ENCODE measurements at places on chromosomes 6 and 20.

GRCh38 chr6:25669413-25669812 lies 17.4 kb downstream of the SCGN start:
- no peak for DNase-seq

- DNase-seq: no peak
Observed at GRCh38 chr20:45817376-45818194, 5.1 kb downstream of the UBE2C start.

GRCh38 chr6:139028658-139029469 lies at the start of gene ABRACL:
Gene ABRACL (plus strand): TSS chr6:139028745. CDS start chr6:139034161, 5,416 bp downstream.
- DNase-seq: peak; percentile 56

- DNase-seq: no peak
Observed at GRCh38 chr6:79377047-79377446, 142.6 kb upstream of the HMGN3 start.

- no peak for DNase-seq
Observed at GRCh38 chr6:68911811-68912210, 276.7 kb downstream of the ADGRB3 start.

DNA sequence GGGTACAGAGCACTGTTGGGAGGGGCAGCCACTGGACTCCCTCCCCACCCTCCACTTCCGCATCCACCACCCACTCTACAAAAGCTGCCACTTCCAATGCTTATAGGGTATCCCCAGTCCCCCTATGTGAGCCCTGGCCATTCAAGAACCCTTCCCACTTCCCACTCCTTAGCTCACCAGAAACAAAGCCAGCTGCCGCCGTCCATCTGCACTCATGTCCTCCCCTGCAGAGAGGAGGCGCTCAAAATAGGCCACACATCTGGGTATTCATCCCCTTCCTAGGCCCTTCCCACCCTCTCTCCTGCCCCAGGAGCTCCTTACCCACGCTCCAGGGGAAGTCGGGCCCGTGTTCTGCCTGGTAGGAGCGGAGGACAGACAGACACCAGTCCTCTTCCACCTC lies 6.5 kb upstream of the LY6G5C start:
- no peak for DNase-seq

DNA sequence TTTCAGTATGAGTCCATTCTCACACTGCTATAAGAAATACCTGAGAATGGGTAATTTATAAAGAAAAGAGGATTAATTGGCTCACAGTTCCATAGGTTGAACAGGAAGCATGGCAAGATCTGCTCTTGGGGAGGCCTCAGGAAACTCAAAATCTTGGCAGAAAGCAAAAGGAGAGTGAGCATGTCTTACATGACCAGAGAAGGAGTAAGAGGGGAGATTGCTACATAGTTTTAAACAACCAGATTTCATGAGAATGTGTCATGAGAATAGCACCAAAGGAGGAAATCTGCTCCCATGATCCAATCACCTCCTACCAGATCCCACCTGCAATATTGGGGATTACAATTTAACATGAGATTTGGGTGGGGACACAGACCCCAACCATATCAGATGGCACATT lies 672.4 kb downstream of the HTR1B start:
- no peak for DNase-seq

- DNase-seq: no peak
Observed at GRCh38 chr6:41408982-41409381, 73.6 kb downstream of the NCR2 start.

DNA sequence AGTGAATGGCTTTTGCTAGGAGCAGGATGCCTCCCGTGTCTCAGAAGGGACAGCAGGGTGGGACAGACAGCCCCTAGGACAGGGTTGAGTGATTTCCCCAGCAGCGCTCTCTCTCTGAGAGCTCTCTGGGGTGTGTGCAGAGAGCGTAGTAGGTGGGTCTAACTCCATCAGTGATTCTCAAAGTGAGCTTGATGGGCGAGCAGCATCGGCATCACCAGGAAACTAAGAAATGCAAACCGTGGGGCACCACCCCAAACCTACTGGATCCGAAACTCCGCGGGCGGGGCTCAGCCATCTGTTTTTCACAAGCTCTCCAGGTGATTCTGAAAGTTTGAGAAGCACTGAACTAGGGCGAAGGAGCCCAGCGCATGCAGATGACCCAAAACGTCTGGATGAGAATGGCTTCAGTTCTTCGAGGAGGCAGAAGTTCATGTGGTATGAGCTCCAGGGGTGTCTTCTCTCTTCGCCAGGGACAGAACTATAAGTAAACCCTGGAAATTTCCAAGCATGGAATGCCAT lies 119.6 kb upstream of the RNF24 start:
- DNase-seq: no peak

DNA sequence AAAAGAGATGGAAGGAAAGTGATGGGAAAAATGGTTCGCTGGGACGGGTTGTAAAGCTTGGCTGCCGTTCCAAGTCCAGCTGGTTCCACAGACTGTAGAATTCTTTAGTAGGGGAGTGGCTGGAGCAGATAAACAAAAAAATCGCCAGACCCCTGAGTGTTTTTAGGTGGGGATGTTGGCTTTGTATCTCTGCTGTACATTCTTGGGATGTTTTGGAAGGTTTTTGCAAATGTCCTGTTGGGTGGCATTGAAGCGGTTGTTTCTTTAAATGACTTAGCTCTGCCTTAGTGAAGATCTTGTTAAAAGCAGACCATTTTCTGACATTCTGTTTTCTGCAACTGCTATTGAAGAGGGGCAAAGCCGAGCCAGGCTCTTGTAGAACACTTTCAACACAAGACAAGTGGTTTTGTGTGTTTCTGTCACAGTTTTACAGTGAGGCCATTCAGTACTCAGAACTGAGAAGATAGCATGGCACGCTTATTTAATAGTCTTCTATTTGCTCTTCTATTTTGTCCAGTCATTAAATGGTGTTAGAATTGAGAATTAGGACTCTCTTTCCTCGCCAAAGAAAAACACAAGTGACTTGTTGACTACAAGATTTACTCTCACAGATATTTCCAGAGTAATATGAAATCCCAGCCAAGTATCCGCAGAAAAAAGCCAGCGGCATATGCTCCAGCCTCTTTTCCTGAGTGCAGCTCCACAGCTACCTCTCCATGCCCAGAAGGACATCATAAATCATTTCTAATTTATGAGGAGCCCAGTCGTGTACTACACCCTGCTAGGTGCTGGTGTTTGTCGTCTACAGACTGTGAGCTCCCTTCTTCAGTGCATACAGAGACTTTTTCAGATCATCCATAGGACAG lies 65.8 kb downstream of the PHACTR2 start:
- no peak for DNase-seq

GRCh38 chr6:129345890-129346289 lies 364.1 kb downstream of the ARHGAP18 start:
- no peak for DNase-seq

DNA sequence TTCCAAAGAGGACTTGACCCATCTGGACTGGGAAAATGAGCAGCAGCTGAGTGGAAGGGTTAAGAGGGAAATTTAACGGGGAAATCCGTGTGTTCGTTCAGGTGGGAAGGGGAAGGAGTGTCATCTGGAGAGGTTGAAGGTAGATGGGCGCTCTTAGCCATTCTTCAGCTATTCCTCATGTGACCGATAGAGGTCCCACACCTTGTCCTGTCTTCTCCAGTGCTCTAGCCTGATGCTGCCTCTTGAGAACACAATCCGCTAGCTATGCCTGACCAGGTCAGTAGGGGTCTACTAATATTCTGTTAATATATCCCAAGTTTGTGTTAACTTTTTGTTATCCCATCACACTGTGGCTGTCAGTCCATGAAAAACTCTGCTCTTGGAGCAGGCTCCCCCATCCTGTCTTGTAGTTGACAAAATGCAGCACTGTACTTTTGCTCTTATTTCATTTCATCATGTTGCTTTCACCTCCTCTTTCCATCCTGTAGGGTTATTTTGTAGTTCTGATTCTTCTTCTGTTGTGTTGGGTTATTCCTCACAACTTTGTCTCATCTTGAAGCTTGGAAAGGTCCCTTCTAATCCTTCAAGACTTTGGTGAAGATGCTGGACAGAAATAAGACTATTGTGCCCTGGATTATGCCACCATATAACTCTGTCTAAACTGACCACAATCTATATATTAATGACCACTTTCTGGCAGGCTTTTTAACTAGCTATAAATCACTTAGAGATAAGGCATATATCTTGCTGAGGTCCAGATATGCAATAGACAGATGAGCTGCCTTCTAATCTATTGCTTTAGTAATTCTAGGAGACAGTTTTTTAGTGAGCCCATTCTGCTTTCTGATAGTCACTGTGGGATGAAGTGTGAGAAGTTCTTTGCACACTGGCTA lies 123.4 kb upstream of the SUPT3H start:
- DNase-seq: no peak

- no peak for DNase-seq
Observed at GRCh38 chr20:33169176-33169794, 1.3 kb downstream of the BPIFA2 start.

DNA sequence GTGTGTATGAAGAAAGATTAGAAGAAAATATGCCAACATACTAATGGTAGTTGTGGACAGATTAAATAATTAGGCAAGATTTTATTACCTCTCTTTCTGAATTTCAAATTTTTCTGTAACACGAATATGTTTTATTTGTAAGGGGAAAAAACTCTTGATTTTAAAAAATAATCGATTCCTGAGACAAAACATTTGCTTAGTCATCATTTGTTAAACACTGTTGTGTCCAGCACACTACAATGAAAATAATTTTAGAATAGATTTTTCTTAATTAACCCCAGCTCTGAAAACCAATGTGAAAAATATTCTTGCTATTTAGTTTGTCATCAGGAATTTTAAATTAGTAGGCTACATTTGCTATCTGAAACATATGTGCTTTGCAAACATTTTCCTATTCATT lies 253.0 kb downstream of the TRDN start:
- DNase-seq: no peak

DNA sequence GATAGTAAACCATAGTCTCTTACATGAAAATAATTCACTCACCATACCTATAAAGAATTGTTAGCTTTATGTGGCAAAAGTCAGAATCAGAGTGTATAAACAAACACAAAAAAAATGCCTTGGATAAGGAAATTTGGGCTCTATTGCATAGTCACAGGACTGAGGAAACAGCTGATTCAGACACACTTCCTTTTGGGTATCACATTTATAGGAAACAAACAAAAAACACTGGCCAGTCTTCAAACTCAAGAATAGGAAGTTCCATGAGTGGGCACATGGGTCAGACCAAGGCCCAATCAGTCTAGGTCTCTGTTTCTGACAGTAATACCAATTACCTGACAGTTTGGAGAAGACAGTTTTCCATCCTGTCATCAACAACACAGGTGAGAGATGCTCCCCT lies 8.0 kb downstream of the SLC18B1 start:
- DNase-seq: no peak

DNA sequence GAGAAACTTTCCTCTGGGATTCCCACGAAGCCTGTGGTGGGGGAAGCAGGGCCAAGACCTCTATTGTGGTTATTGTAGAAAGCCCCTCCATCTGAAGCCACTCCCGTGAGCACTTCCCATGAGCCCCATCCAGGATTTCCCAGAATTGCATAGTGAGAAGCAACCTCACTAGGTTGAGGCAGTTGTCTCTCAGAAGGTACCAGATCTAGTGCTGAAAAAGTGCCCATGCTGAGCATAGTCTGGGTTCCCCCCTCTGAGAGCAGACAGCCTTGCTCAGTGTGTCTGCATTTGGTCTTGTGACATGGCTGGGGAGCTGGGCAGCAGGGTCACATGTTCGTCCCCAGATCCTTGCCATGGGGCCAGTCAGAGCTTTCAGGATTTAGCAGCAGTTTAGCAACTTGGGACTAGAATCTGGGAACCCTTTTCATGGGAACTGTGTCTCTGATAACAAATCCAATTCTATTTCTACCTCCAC lies 38.6 kb downstream of the SLC9A8 start:
- DNase-seq: no peak

- no peak for DNase-seq
Observed at GRCh38 chr6:108958900-108959770, 110.9 kb downstream of the ARMC2 start.

Data from effector memory CD4-positive, alpha-beta T cell (primary cell).